ENCODE measurements at places on chromosomes 1 and 21. TPM values are rescaled to one million over a fixed set of nuclear protein-coding genes. Genes with fewer than 3 reads are reported as not detected.

Gene FASLG
- not detected for polyA plus RNA-seq

Gene MINDY1
- polyA plus RNA-seq = 8.9 TPM

DNA sequence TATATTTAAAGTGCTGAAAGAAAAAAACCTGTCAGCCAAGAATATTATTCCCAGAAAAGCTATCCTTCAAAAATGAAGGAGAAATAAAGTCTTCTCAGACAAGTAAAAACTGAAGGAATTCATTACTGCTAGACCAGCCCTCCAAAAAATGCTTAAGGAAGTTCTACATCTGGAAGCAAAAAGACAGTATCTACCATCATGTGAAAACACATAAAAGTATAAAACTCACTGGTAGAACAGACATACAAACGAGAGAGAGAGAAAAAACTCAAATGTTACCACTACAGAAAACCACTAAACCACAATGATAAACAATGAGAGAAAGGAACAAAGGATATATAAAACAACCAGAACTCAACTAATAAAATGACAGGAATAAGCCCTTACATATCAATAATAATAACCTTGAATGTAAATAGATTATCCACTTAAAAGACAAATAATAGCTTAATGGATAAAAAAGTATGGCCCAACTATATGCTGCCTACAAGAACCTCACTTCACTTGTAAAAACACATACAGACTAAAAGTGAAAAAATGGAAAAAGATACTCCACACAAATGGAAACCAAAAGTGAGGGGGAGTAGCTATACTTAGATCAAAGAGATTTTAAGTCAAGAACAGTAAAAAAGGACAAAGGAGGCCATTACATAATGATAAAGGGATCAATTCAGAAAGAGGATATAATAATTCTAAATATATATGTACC is 22.0 kb downstream of the NSL1 start:
- DNase-seq = no peak

Gene ARMH1
- 2.0 TPM for polyA plus RNA-seq

DNA sequence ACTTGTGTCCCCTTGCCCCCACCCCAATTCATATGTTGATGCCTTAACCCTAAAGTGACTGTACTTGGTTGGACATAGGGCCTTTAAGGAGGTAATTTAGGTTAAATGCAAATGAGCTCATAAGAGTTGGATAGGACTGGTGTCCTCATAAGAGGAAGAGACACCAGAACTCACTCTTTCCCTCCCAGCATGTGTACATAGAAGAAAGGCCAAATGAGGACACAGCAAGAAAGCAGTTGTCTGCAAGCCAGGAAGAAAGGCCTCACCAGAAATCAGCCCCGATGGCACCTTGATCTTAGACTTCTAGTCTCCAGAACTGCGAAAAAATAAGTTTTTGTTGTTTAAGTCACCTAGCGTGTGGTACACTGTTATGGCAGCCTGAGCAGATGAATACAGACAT is 45.5 kb downstream of the RAB3GAP2 start:
- no peak for DNase-seq

DNA sequence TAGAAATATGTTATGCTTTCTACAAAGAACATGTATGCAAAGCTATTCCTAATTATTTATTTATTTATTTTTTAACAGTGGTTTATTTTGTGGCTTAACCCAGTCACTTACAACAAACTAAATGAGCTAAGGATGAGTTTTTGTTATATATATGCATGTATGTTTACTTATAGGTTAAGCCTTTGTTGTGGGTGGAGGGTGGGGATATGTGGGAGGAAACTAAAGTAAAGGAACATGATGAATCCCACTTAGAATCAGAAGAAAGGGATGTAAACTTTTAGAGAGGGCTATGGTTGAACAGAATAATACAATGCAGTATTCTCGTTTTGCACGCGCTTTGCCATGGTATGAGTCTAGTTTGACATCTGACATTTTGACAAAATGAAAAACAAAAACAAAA is 321.0 kb upstream of the RUNX1 start:
- DNase-seq = no peak

- DNase-seq = no peak
Measured at GRCh38 chr21:35945089-35945671, 115.1 kb downstream of the SETD4 start.

GRCh38 chr1:182080955-182081582 is 19.6 kb upstream of the ZNF648 start:
- no peak for DNase-seq

Gene E2F2
- 0.50 TPM for polyA plus RNA-seq

Gene PDZK1IP1
- 1.3 TPM for polyA plus RNA-seq

DNA sequence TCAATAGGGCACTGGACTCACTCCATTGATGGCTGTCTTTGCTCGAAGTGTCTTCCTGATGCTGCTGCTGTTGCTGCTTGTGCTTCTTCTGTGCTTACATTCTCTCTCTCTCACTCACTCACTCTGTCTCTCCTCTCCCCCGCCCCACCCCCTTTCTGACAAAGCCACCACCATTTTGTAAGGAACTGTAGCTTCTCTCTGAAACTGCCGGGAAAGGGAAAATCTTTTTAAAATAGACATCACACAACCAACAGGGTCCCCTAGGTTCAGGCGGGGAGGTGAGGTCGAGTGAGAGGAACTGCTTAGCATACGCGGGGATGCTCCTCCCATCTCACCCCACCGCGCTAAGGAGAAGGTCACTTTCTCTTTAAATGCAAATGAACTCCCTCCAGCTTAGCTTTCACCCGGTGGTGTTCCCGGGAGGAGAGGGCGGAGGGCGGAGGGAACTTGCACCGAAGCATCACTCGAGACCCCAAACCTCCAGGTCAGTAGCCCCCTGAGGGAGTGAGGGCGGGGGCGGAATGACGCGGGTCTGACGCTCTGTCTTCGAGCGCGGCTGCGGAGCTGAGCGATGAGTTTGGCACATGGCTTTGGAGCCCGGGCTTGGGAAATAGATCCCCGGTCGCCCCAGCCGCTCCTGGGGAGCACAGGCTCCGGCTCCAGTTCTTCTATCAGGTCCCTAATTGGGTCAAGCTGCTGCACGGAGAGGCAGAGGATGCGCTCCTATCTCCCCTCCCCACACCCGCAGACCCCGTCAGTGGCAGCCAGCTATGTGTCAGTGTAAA is at the start of gene CCDC28B:
CCDC28B (plus strand) TSS at position 370 of the 785 bp plus-strand sequence. CDS start 1,341 bp downstream, outside the sequence.
- peak; percentile 78 for DNase-seq

DNA sequence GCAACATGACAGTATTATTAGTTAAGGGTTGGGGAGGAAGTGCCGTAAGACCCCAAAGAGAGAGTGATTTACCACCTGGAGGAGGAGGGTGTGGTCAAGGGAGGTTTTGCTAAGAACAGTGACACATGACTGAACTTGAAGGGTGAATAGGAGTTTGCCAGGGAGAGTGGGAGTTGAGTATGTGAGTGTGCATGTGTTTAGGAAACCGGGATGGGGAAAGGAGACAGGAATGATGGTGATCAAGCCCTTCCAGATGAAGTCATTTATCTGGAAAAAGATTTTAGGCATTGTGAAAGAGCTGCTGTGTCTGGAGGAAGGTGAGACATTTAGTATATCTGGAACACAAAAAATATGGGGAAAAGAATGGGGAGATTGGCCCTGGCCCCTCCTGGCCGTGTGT is 28.1 kb upstream of the IL10 start:
- DNase-seq = no peak

- DNase-seq = no peak
Measured at GRCh38 chr1:147812799-147813198, 52.4 kb upstream of the GJA5 start.

GRCh38 chr1:224267925-224268324 is 62.0 kb downstream of the NVL start:
- no peak for DNase-seq

Gene SPRR2E
- polyA plus RNA-seq = 0.75 TPM

DNA sequence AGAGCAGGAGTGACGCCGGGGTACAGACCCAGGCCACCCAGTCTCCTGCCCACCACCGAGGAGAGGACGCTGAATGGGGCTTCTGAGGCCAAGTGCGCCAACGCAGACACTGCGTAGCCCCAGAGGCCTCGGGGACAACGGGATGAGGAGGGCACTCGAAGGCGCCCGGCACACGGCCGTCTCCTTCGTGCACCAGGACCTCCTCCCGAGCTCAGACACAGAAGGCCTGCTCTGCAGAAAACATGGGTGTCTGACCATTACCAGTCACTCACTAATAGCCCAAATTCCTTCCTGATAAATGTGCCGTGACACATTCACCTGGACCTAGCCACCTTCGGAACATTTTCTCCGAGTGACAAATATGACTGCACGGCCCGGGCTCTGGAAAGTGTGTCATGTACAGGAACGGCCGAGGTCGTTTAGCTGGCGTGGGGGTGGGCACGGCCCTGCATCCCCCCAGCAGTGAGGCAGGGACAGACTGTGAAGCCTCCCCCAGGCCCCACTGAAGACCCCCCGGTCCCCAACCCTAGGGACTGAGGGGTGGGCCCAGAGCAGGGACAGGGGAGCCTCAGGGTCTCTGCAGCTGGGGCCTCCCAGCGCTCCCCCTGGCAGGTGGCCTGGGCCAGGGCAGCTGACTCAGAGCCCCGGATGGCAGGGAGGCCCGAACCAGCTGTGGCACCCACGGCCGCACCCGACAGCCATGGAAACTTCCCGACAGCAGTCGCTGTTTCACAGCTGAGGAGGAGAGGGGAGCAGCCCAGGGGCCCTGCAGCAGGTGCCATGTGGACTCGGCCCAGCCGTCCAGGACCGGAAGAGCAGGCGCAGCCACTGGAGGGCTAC is 16.7 kb upstream of the COL6A2 start:
- DNase-seq = peak; percentile 57

Gene KRTAP19-1
- not detected for polyA plus RNA-seq

Gene MYBPH
- not detected for polyA plus RNA-seq

- DNase-seq = no peak
Measured at GRCh38 chr1:35211120-35211414, 18.1 kb upstream of the SFPQ start.

GRCh38 chr1:185474440-185475149 is 157.6 kb upstream of the IVNS1ABP start:
- DNase-seq = no peak

DNA sequence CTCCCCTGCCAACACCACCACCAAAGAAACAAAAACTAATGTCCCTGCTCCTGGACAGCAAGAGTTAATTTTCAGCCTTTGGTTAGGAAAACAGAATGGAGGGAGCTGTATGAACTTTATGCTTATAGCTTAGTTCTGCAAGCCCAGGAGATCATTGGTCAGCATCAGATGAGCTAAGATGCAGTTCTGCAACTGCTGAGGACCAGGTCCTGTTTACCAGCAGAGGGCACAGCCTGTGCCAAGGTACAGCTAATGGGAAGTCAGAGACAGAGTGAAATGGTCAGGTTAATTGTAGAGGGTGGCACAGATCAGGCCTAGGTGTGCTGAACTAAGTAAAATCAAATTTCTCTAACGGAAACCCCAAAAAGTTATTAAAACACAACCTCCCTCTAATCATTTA is 161.3 kb downstream of the ROR1 start:
- no peak for DNase-seq

DNA sequence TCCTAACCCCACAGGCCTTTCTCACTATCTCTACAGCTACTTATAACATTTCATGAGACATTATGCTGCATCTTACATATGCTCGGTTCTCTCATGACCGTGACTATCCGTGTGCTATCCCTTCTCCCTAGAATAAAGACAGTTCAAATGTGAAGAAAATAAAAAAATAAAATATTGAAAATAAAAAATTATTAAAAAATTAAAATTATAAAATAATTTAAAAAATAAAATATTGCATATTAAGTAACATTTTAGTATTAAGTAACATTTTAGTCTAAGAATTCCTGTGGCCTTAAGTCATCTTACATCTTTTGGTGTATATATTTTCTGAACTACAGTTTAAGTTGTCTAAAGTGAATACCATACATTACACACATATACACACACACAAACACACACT is 415.5 kb downstream of the DPYD start:
- no peak for DNase-seq

DNA sequence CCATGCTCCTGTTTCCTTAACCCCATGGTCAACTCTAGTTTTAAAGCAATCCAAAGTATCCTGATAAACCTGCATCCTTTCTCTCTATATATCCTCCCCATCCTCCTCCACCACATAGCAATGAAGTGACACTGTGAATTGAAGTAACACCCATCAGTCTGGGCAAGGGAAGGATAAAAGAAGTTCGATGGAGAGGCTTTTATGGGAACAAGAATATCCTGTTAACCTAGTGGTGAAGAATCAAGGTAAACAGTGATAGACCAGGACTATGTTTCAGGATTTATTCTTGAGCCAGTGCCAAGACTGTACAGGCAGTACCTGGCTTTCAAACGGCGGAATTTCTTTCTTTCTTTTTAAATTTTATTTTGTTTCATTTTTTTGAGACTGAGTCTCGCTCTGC is 17.6 kb downstream of the RABIF start:
- no peak for DNase-seq

DNA sequence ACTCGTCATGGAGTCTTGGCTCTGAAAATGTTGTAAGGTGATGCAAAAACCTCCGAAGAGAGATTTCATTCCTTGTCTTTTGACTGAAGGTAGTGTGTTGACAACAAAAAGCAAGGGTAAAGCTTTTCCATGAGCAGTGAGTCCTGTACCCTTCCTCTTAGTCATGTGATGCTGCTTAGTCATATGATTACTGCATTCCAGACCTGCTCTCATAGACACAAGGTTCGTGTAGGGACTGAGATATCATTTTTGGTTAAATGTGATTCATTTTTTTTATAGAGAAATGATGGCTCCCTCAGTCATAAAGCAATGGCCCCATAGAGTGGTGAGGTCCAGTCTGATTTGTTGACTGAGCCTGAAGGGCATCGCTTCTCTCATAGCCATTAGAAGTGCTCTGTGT is 9.2 kb downstream of the KCNJ6 start:
- no peak for DNase-seq

- DNase-seq = no peak
Measured at GRCh38 chr1:237393632-237394031, 351.6 kb downstream of the RYR2 start.

GRCh38 chr1:45266151-45266801 is 59.9 kb upstream of the ZSWIM5 start:
- DNase-seq = peak; percentile 71

GRCh38 chr1:223339861-223340260 is 24.1 kb downstream of the SUSD4 start:
- no peak for DNase-seq
